Ureter (tissue), 1 donor: ENCODE measurements at places on chromosomes 4 and X. TPM values are rescaled to one million over a fixed set of nuclear protein-coding genes. Genes with fewer than 3 reads are reported as not detected.

DNA sequence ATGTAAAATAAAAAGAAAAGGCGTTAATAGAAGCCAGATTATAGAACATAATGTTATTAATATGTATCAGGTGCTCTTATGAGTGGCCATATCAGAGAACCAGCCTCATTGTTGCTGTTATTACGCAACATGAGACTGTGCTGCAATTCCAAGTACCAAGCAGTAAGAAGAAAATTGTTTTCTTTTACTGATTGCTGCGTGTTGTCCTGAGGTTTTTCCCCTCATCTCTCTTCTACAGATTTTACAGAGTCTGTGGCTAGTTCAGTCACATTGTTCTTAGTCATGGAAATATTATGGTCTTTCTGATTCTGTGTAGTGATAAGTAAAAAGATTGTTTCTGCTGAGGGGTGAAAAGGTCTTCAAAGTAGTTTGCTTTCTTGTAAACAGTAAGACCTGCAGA, 55.9 kb downstream of the NPNT start:
- no peak for DNase-seq

DNA sequence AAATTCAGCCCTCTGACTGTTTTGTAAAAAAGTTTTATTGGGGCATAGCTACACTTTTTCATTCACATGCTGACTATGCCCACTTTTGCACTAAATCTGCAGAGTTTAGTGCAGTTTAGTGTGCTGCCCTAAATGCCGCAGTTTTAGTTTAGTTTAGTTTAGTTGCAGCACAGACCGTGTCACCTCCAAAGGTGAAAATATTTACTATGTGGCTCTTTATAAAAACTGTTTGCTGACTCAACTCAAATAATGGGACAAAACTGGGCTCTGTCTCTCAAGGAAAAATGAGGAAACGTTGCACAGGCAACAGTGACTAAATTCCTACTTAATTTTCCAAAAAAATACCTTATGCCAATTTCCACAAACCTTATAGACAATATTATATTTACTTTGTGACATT, 314.2 kb downstream of the C4orf33 start:
- no peak for DNase-seq

DNA sequence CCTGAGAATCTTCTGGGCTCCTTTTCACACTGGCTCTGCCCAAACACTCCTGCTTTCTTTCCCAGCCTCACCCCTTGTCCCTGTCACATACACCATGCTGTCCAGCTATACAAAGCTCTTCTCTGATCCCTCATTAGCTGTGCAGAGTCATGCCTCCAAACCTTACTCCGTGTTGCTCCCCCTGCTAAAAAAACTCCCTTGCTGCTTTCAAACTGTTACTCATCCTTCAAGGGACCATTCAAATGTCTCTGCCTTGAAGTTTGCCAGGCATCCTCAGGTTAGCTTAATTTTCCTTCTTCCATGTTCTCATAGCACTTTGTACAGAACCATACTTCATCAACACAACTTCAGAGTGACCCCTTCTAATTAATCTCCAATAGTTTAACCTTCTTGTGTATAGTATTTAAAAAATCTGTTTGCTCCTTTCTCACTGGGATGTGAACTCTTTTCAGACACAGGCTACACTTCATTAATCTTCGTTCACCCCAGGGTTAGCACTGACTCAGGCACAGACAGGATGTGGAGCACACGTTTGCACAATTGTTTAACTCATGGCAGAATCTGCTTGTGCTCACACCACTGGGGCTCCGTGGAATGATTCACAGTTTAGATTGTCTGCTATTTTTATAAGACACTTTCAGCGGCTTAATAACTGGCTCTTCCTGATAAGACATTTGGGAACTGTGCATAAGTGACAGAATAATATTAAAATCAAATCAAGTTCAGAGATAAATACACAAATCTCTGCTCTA, 21.4 kb upstream of the SEL1L3 start:
- no peak for DNase-seq

DNA sequence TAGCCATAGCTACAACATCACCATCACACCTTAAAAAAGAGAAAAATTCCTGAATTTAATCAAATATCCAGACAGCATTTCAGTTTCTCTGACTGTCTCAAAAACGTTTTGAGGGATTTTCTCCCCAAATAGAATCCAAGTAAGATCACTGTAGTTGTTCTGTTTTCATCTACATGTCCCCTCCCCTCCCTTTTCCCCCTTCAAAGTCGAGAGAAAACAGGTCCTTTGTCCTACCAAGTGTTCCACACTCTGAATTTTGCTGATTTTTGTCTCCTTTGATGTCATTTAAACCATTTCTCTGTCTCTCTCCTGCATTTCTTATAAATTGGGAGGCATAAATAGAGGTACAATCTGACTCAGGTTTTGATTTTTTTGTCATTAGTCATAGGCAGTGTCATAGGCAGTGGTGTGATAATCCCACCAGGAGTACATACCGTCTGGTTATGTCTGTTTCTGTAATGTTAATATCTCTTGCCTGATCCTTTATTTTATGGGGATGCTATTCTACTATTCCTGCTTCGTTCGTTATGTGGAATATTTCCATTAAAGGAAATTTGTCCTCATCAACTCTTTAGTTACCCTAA, 348.6 kb downstream of the PTTG2 start:
- DNase-seq = no peak

GRCh38 chrX:110541266-110541665, 182.6 kb downstream of the RTL9 start:
- no peak for DNase-seq

The ARSH gene
- total RNA-seq = 0.52 TPM

The NPY1R gene
- 4.5 TPM for total RNA-seq

The EPGN gene
- total RNA-seq = 0.96 TPM

The SYN1 gene
- 1.4 TPM for total RNA-seq
